ENCODE measurements at places on chromosomes 2 and 18.
A peak's percentile ranks its signal among the peaks of the same experiment; 100 is the strongest.

- DNase-seq: no peak
Measured at GRCh38 chr2:69095305-69095704, 82.3 kb downstream of the ANTXR1 start.

DNA sequence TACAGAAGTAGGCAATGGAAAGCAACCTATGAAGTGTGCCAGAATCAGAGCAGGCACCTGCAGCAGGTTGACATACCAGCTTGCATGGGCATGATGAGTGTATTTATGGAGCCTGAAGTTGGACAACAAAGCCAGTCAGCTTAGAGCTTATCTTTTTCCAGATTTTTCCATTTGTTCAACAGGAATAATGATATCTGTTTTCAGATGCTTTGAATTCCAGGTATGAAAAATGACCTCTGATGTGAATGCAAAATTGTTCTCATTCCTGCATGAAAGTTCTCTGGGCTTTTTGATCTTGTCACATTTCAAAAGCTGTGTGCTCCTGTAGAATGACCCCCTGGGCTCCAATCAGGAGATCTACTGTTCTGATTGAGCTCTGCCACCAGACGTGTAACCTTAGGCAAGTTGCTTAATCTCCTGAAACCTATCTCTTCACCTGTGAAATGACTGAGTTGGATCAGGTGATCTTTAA, 38.2 kb upstream of the VIT start:
- no peak for DNase-seq

- no peak for DNase-seq
Measured at GRCh38 chr2:12299431-12299830, 417.3 kb upstream of the TRIB2 start.

DNA sequence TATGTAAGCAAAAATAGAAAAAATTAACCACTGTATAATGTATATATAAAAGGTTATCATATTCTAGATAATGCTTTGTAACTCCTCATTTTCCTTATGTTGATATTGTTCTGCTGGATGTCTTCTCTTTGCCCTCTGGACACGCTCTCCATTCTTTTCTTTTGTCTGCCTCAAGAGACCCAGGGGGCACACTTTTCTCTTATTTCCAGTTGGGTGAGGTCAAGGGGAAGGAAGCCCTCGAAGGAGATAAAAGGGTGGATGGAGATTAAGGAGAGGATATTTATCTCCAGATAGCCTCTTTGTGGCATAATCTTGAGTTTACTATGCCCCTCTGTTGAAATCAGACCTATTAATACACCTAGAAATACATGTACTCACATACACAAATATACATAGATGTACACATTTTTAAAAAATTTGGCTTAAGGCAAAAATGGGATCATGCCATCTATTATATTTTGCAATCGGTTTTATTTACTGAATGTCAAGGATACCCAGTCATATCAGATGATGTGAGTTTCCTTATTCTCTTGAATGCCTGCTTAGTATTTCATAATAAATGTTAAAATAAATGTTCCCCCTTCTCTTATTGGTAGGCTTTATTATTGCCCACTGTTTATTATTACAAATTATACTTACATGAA, 65.3 kb downstream of the LCLAT1 start:
- no peak for DNase-seq

DNA sequence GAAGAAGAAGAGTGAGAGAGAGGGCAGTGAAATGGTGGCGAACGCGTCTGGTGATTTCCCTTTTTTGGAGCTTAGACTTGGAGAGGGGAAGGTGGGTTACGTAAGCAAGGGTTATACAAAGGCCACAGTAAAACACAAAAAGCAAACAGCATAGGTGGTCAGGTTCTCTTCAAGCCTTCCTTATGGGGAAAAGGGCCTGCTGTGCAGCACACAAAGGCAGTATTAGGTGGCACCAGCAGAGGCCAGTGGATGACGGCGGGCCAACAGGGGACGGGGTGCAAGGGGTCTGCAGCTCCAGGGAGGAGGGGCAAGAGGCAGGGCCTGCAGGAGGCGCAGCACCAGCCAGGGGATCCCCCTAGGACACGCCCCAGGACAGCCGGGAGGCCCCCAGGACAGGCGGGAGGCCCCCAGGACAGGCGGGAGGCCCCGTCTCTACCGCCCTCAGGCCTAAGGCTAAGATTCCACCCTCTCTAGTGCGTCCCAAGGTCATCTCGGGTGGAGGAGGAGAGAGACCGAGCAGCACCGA, 32.6 kb upstream of the NPC1 start:
- peak; percentile 56 for DNase-seq

DNA sequence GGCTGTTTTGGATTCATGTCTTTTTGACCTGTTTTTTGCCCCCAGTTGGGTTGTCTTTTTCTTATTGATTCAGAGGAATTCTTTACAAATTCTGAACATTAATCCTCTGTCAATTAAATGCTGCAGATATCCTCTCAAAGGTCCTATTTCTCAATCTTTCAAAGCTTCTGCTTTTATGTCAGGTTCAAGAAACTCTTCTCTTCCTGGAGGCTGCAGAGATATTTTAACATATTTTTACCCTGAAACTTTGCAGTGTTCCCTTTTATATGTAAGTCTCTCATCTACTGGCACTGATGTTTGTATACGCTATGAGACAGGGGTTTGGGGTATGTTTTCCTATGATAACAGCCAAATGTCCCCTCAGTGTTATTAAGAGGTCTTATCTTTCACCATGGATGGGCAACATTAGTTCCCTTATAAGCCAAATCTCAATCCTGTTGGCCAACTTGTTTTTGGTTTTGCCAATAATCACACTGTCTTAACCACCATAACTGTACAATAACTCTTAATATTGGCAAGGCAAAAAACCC, 159.3 kb downstream of the HDAC4 start:
- no peak for DNase-seq

- DNase-seq: peak; percentile 22
Measured at GRCh38 chr2:232240906-232241305, 137.6 kb upstream of the ALPP start.

- DNase-seq: no peak
Measured at GRCh38 chr18:8354304-8354703, 254.9 kb upstream of the RAB12 start.

Measured in left lobe of liver (tissue), 2 donors.